ENCODE measurements at places on chromosomes 2 and 18.

- no peak for DNase-seq
These were observed 4.5 kb downstream of the RAB31 start for GRCh38 chr18:9712611-9713010.

DNA sequence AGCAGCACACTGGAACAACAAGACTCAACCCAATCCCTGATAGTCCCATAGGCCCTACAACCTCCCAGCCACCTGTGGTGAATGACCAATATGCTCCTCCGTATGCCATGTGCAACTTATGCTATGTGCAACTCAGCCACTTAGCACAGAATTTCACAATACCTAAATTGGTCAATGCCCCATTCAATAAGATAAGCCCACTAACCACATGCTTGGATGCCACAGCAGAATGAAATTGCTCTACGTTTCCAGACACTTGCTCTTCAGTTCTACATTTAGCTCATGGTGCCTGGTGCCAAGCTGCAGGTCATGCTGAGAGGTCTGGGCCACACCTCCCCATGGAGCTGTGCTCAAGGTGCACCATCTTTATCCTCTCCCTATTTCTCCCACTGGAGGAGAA lies 159.8 kb downstream of the EN1 start:
- DNase-seq, result no peak

DNA sequence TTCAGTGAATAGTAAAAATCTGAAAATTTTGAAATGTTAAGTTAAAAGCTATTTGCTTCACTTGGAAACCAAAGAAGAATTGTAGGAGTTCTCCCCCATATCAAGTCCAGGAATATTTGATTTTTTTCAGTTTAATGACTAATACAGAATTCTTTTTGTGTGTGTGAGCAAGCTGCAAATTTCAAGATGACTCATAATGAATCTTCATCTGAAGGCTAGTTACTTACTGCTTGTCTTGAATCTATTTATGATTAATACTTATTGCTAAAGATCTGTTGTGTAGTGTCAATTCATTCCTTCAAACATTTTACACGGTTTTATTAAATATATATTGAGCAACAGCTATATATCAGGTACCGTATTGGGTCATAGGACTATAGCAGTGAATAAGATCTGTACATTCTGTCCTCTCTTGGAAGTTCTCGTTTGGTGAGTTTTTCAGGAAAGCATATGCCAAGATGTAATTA lies 47.8 kb upstream of the CAVIN2 start:
- DNase-seq, result no peak

- DNase-seq, result peak; percentile 34
These were observed 13.1 kb upstream of the ACTR3 start for GRCh38 chr2:113876503-113877387.

DNA sequence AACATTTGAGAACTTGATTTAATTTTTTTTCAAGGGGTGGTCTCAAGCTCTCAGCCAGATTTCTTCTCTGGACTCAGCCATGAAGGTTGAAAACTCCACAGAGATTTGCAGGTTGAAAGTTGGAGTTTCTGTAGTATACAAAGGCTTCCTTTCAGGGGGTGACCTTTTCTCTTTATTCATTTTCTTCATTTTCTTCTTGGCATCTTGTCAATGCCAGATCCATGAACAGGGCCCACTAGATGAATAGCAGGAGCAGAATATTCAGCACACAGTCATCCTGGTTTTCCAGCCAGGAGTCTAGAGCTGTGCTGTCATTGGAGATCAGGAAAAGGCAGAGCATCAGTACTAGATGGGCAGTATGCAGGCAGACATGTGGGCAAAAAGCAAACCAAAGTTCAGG lies 62.0 kb downstream of the INSIG2 start:
- no peak for DNase-seq

GRCh38 chr2:168256448-168256847 lies 9.1 kb upstream of the STK39 start:
- DNase-seq, result no peak

GRCh38 chr2:226295123-226295522 lies 504.5 kb downstream of the IRS1 start:
- no peak for DNase-seq

DNA sequence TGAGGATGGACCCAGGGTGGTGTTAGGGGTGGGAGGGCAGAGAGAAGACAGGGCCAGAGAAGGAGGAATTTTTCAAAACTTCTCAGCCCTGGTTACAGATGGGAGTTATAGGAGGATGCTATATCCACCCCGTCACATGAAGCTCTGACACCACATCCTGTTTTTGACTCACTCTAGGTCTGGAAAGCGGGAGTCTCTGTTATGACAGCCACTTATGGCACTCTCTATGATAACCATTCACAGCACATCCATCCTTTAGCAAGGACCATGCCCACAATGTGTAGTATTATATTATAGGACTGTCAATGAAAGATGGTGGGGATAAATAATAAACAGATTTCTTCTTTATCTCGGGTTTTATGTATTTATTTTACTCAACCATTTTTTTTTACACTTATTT lies 461.2 kb downstream of the CDH2 start:
- no peak for DNase-seq

GRCh38 chr2:74031221-74031620 lies 46.5 kb downstream of the TET3 start:
- DNase-seq, result no peak

GRCh38 chr18:61975526-61976326 lies 82.9 kb upstream of the RNF152 start:
- DNase-seq, result peak; percentile 9

- DNase-seq, result no peak
These were observed 222.5 kb downstream of the DLGAP1 start for GRCh38 chr18:4232656-4233055.

Measured in activated CD4-positive, CD25-positive, alpha-beta regulatory T cell treated with anti-CD3 and anti-CD28 coated beads, Interleukin-2, amount 50 U/mL, for 16 hours (primary cell).